ENCODE measurements at places on chromosomes 7 and 10.

GRCh38 chr10:119251315-119251708, 43.9 kb downstream of the GRK5 start:
- DNase-seq = no peak

DNA sequence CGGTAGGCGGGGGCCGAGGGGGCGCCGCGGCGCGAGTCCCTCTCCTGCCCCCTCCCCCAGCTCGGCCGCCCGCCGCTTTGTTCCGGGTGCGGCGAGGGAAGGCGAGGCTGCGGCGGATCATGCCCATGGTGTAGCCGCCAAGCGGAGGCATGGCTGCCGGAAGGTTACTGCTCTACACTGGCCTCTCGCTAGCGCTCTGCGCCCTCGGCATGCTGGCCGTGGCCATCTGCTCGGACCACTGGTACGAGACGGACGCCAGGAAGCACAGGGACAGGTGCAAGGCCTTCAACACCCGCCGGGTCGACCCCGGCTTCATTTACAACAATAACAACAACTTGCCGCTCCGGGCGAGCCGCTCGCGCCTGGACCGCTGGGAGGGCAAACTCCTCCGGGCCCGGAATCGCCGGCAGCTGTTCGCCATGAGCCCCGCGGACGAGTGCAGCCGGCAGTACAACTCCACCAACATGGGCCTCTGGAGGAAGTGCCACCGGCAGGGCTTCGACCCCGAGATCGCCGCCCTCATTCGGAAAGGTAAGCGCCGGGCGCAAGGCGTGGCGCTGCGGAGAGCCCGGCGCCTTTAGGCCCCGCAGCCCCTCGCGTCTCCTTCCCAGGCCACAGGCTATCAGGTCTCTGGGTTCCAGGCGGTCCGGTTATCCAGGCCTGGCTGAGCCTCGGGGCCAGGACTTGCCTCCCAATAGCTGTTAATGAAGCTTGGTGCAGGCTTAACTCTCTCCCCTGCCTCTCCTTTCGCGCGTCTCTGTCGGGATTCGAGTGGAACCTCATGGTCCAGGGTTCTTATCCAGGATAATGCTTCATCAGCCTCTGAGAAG, 513 bp downstream of the TMEM178B start:
- no peak for DNase-seq

DNA sequence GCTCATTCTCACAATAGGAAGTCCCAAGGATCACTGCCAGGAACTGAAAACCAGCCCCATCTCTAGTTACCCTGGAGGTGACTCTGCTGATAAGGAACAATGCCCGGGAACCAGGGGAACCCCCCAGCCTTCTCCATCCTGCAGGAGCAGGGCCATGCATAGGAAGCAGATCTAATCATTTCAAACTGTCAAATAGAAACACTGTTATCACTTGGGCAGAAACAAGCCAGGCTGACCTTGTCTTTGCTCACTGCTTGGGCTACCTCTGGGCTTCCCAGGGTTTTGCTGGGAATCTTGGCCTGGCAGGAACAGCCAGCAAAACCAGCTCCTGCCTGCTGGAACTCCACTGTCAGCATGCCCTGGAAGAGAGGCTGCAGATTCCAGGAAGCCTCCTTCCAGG, 114.1 kb downstream of the RNF216 start:
- DNase-seq = no peak

DNA sequence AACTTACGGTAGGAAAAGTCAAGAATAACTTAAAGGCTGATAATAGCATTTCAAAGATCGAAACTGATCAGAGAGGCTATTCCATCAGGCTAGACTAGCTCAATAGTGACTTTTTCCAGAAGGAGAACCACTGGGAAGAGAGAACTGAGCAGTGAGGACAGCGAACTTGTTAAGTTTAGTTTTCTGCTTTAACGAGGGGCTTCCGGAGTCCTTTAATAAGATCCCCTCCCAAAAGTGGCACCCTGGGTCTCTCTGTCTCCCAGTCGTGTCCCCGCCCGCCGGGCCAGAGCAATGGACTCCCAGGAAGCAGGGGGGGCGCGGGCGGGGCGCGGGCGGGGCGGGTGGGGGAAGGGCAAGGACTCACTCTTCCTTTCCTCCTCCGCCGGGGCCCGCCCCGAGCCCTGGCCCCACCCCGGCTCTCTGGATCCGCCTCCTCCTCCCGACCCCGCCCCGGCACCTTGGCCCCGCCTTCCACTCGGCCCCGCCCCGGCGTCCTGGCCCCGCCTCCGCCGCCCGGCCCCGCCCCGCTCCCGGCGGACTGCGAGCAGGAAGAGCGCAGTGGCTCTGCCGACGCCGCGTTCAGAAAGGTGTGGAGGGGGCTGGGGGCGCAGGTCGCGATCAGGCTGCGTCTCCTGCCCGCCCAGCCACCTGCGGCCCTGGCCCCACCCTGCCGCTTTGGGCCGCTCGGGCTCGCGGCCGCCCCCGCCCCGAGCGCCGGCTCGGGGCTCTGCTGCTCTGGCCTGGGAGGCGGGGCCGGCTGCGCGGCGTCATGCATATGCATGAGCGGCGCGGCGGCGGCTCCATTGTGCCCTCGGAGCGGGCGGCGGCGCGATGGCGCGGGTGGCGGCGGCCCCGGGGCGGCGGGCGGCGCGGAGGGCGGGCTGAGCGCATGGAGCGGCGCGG, at the start of gene ZMIZ2:
ZMIZ2 (plus strand) TSS at position 803 of the 903 bp plus-strand sequence. CDS start 7,403 bp downstream, outside the sequence.
- peak; percentile 88 for DNase-seq

- DNase-seq = no peak
Observed at GRCh38 chr7:157576415-157576814, 239.6 kb downstream of the DNAJB6 start.

- DNase-seq = no peak
Observed at GRCh38 chr10:61096056-61096455, 152.1 kb upstream of the RHOBTB1 start.

- DNase-seq = no peak
Observed at GRCh38 chr10:71448146-71448545, 51.4 kb downstream of the CDH23 start.

GRCh38 chr7:92052684-92053083, 81.6 kb downstream of the CYP51A1 start:
- DNase-seq = no peak

DNA sequence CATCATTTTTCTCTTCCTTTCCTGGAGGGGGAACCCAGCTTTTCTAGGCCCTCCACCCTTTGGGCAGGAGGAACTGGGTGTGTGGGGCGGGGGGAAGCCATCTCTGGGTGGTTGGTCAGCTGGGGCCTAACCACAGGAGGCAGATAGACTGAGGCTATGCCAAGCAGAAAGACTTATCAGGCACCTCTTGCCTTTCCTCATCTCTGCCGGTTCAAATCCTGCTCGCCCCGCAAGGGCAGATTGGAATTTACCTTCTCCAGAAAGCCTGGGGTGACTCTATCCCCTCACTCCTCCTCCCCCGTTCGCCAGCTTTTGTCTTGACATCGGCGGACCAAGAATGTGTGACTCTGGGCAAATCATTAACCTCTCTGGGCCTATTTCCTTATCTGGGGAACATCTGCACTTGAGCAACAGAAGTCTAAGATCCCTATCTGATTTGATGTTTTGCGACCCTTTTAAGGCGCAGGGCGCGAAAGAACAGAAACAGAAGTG, 584 bp upstream of the GARS1 start:
- DNase-seq = peak; percentile 76

DNA sequence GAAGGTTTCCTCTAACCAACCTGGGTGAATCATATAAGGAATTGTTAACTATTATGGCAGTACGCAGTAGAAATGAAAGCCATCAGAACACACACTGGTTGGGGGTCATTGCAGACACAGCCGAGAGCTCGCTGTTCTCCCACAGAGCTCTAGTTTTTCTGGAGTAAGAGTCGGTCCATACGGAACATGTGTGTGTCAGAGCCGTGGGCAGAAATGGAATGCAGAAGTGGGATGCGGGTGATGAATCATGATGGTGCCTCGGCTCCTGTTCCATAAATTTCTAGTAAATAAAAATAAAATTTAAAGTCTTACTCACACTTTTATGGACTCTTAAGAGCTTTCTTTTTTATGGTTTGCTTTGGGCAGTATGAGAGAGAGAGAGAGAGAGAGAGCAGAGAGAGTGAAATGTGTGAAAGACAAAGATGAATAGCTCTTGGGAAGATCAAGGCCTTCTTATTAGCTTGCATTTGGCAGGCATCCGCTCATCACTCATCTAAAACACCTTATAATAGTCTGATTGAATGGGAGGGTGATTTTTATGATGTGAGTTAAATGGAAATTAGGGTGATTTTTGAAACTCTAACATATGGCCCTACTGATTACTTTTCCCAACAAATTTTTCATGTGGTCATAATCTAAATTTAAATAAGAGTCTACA, 98.8 kb upstream of the PFKP start:
- no peak for DNase-seq

- no peak for DNase-seq
Observed at GRCh38 chr10:72058989-72059842, 29.1 kb downstream of the SPOCK2 start.

- DNase-seq = no peak
Observed at GRCh38 chr7:55335786-55336185, 29.4 kb upstream of the LANCL2 start.

DNA sequence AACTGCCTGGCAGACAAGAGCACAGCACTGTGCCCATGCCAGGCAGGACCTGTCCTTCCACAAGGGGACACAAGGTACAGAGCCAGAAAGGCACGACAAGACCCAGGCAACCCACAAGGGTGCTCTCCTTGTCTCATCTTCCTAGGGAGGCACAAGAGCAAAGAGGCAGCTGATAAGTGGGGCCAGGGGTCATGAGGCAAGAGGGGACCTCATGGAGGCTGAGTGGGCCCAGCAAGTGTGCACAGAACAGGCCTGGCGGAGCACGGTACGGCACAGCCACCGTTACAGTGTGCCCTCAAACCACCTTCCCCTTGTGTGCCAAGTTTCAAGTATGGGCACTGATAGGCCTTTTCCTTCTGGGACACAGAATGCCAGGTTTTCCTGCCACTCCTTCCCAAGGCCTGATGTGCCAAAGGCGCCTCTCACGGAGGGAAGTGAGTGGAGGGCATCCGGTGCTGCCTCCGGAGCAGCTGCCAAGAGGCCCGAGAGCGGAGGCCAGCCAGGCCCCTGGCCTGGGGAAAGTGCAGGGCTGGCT, 75.6 kb downstream of the FAM53B start:
- no peak for DNase-seq

- DNase-seq = peak; percentile 31
Observed at GRCh38 chr7:30142710-30143109, 7.9 kb downstream of the MTURN start.

- DNase-seq = no peak
Observed at GRCh38 chr10:123135415-123136141, at the start of gene HMX3. TSS of gene HMX3 (plus strand) at chr10:123135970. CDS start at chr10:123136051, 81 bp downstream.

DNA sequence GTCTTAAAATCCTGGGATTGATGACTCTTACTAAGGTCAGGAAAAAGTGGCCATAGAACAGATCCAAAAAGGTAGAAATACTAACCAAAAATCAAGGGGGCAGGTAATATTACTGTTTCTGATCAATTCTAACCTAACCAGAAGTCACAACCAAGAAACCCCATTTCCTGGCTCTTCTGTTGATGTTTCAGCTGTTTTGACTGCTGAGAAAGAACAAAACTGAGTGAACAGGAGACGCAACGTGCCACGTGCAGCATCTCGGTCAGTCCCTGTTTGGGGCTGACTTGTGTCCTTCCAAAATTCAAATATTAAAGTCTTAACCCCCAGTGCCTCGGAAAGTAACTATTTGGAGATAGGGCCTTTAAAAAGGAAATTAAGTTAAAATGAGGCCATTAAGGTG, 56.8 kb downstream of the JAZF1 start:
- no peak for DNase-seq

- no peak for DNase-seq
Observed at GRCh38 chr10:96890172-96890513, 58.0 kb downstream of the LCOR start.

DNA sequence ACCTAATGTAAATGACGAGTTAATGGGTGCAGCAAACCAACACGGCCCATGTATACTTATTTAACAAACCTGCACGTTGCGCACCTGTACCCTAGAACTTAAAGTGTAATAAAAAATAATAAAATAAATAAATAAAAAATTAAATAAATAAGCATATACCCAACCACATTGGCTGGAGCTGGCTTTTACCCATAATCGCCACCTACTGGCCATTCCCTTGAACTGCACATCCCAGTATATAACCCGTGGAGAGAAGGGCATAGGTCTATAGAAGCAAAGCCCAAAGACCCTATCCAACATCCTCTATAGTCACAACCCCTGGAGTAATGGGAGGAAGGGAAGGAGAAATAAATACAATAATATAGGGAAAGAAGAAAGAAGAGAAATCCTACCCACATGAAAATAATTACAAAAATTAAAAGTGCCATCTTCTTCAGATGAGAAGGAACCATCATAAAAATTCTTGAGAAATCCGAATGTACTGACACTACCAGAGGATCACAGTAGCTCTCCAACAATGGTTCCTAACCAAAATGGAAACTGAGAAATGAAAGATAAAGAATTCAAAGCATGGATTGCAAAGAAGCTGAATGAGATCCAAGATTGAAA, 65.6 kb downstream of the TWIST1 start:
- DNase-seq = peak; percentile 35

DNA sequence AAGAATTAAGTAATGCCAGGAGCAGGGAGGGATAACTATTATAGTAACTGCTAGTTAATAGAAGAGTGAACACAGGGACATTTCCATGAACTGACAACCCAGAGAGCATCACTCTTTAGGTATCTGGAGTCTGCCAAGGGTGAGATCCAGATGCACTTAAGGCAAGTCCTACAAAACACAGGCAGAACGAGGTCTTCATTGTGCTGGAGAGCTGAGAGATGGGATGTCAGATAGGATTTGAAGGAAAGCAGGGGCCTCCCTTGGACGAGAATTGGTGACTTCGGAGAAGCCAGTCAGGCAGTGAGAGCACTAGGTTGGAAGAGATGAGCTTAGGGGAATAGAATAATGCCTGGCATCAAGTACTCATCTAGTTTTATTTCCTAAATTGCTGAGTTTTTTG, 684.5 kb downstream of the GATA3 start:
- no peak for DNase-seq

- no peak for DNase-seq
Observed at GRCh38 chr10:33034931-33035330, 76.9 kb upstream of the ITGB1 start.

GRCh38 chr7:107660381-107661080, at the start of gene SLC26A4:
TSS of gene SLC26A4 (plus strand) at chr7:107660828. CDS start at chr7:107661642, 814 bp downstream.
- DNase-seq = no peak
